ENCODE measurements at places on chromosomes 3 and 15.

GRCh38 chr15:101382544-101382943 lies 87.5 kb upstream of the SNRPA1 start:
- DNase-seq = no peak

DNA sequence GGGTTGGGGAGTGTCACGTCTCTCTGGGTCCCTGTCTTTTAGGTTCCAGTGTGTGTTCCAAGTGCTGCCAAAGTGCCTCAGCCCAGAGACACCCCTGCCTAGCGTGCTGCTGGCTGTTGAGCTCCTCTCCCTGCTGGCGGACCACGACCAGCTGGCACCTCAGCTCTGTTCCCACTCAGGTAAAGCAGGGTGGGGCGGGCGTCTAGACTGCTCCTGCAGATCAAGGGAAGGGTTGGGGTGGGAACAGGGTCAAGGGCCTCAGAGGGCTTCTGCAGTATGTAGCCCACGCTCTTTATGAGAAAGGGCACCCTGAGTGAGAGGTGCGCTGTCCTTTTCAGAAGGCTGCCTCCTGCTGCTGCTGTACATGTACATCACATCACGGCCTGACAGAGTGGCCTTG lies 17.2 kb downstream of the ATRIP start:
- no peak for DNase-seq

- no peak for DNase-seq
Observed at GRCh38 chr3:148360051-148360450, 337.7 kb upstream of the AGTR1 start.

- no peak for DNase-seq
Observed at GRCh38 chr15:33161209-33161608, 33.3 kb downstream of the FMN1 start.

- DNase-seq = no peak
Observed at GRCh38 chr3:147934451-147935180, 525.5 kb downstream of the ZIC1 start.

DNA sequence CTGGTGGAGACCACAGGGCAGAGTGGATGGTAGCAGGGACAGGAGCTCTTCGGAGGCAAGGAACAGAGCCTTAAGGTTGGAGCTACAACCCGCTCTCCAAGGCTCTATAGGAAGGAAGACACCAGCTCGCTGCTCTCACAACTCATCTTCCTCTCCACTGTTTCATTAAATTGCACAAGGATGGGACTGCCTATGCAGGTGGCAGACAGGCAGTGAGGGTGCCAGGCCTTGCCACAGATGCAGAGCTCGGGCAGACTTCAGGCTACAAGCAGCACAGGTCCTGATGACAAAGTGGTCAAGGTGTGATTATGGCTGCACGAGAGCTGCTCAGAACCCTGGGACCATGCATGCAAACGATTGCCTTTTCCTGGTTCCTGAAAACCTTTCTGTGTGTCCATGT lies 144.6 kb downstream of the FOXP1 start:
- DNase-seq = no peak

- no peak for DNase-seq
Observed at GRCh38 chr3:48433472-48434118, 3.7 kb upstream of the PLXNB1 start.

Data from activated T-cell treated with anti-CD3 and anti-CD28 coated beads for 48 hours (primary cell).